ENCODE measurements at places on chromosomes 4 and X.
A peak's percentile ranks its signal among the peaks of the same experiment; 100 is the strongest.

DNA sequence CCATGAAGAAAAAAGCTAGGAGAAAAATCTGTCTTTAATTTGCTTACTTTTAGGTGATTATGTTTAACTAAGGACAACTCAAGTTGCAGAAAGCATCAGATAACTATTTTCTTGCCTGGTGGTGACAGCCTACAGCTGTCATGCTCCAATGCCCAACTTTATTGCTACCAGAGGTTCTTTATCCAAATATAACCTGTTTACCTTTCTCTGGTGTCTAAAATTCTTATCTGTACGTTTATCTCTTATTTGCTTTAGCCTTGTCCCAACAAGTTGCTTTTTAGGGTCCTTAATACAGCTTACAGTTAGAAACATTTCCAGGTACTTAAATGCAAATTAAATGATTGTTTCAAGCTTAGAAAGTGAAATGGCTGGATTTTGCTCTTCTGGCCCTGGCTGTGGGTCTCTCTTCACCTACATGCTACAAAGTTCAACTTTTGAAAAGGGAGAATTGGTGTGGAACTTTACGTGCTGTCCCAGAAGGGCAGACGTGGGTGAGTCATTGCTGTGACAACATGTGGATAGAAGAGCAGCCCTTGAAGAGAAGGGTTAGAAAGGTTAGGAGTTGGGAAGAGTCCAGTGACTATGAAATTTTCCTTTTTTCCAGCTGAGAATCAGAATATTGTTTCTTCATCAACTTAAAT, 60.7 kb downstream of the HPGD start:
- no peak for DNase-seq

DNA sequence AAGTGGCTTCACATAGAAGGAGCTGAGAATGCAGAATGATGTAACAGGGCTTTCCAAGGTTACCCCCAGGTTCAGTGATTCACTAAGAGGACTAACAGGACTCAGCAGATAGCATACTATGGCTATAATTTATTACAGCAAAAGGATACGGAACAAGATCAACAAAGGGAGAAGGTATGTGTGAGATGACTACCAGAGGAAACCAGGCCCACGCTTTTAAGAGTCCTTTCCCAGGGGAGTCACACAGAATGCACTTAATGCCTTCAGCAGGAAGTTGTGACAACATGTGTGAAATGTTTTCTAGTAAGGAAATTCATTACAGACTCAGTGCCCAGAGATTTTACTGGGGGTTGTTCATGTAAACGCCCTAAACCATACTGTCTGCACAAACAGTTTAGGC, 373.6 kb upstream of the MAGEB2 start:
- DNase-seq, result no peak

DNA sequence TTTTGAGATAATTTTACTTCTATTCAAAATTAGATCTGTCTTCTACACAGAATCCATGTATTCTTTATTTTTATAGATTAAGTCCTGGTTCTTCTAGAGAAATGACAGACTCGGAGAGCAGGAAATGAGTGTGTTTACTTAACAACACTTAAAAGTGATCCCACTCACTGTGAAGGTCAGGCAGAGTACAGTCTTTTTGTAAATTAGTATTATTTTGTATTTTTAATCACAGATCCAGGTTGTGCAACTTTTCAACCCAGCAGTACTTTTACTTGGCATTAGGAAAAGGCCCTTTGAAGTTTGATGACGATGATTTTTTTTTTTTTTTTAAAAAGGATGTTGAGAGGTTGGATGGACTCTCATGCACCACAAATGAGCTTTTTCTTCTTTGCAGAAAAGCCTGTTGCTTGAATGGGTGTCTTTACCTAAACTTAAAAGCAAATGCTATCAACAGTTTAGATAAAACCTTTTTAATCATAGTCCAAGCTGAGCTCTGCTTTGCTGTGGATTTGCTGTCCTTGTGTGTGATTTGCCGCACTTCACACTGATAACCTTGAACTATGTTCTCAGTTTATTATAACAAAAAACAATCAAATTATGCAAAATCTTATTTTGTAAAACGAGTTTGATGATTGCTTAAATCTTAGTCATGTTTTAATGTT, 114.1 kb downstream of the MXRA5 start:
- DNase-seq, result no peak

DNA sequence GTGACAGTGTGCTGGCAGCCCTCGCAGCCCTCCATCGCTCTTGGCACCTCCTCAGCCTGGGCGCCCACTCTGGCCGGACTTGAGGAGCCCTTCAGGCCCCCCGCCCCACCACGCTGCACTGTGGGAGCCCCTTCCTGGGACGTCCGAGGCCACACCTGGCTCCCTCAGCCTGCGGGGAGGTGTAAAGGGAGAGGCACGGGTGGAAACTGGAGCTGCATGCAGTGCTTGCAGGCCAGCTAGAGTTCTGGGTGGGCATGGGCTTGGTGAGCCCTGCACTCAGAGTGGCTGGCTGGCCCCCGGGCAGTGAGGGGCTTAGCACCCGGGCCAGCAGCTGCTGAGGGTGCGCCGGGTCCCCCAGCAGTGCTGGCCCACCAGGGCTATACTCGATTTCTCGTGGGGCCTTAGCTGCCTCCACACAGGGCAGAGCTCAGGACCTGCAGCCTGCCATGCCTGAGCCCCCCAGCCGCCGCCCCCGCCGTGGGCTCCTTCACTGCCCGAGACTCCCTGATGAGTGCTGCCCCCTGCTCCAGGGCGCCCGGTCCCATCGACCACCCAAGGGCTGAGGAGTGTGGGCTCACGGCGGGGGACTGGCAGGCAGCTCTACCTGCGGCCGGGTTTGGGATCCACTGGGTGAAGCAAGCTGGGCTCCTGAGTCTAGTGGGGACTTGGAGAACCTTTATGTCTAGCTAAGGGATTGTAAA, 1672.7 kb upstream of the PCDH7 start:
- no peak for DNase-seq

DNA sequence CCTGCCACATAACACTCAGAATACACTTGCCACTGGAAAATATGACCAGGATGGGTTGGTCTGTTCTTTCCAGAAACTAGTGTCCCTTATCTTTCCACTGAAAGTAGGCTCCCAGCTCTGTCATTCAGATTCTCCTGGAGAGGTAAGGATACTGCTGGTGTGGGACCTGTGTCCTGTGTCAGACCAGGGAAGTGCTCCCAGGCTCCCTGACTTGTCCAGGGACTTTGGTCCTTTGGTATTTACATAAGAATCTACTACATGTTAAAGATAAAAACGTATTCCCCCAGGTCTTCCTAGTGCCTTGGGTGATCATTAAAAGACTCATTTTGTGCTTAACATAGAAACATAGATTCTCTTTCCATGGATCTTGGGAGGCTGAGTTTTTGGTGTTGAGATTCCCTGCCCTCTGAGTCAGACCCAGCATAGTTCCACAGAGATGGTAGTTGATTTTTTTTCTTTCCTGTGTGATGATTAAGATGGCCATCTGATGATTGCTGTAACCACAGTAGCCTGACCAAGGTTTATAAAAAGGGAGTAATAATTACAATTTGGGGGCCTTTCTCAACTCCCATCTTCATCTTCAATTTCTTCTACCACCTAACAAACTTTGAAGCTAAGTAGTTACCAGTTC, 159.8 kb upstream of the JADE1 start:
- no peak for DNase-seq

GRCh38 chr4:47704693-47705325, 133.1 kb downstream of the CORIN start:
- DNase-seq, result peak; percentile 29

- DNase-seq, result no peak
Observed at GRCh38 chr4:31415629-31416028, 695.5 kb downstream of the PCDH7 start.

DNA sequence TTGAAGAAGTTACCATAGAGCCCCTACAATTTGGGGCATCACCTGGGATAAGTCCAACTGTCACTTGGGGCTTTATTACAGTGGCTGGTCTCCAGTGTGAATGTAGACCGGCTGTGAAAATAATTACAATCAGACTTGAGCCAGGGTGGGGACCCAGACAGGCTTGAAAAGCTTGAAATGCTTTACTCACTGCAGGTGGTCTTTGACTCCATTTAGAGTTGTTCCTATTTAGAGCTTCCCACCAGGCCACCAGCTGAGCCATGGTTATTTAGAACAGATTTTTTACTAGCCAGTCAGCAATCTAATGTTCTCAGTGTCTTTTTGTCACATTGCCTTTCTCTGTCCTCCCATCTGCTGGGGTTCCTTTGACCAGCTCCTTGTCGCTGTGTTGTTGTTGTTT, 5.7 kb downstream of the ARHGAP10 start:
- no peak for DNase-seq

- DNase-seq, result no peak
Observed at GRCh38 chr4:123233136-123233768, 163.3 kb upstream of the SPRY1 start.

- no peak for DNase-seq
Observed at GRCh38 chr4:5370286-5370685, 319.0 kb downstream of the STK32B start.

DNA sequence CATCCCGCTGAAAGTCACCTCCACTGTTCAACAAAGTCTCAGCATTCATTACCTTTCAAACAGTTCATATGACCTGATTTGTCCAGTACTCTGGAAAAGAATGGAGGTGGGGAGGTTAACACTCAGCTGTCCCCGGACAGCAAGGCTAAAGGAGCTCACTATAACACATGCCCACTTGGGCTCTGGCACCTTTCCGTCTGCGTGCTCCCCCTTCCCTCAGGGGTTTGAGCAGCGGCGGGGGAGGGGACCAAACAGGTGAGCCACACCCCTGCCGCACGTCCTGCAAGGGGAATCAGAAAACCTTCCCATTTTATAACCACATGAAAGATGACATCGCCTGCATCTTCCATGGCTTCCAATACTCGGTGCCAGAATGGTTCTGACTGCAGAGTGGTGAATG, 39.9 kb upstream of the NFXL1 start:
- DNase-seq, result no peak

DNA sequence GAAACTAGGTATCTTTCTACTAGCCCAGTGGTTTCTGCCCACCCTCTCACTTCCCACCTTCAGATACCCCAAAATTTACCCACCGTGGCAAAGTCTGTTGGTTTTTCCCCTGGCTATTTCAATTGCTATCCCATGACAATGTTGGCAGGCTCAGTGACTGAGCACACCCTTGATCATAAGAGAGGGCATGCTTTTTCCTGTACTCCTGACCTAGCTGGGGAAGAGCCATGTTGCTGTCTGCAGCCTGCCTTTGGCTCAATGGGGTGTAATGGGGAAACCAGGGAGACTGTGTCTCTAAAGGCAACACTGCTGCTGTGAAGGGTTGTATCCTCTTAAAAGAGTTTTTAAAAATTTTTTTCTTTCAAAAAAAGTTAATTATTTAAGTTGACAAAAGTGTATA, 90.4 kb upstream of the CITED1 start:
- no peak for DNase-seq

- no peak for DNase-seq
Observed at GRCh38 chr4:120659616-120660170, 262.8 kb downstream of the PRDM5 start.

All from caudate nucleus (tissue), 63 donors.